ENCODE measurements at places on chromosomes 16 and 17.

DNA sequence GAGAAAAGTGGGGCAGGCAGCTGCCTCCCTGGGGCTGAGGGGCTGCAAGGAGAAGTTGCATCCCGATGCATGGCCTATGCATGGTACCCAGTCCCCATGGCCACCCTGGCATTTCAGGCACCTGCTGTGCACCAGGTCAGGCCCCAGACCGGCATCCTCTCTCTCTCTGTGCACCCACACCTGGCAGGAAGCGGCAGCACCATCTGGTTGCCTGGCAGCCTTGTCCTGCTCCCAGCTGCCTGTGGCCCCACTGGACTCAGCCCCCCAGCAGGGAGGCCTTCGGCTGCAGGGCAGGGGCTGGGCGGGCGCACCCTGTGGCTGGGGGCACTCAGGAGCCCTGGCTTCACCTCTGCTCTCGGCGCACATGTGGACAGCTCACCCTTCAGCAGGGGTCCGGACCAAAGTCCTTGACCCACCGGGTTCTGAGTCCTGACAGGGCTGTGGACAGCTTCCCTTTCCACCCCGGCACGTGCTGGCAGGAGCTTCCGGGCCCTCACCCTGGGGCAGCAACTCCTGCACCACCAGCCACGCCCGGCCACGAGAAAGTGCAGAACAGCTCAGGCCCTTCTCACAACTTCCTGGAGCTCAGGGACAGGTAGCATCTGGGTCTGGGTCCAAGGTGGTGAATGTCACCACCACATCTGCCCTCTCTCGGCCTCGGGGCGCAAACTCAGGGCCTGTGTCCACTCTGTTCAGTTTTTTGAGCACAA lies 36.7 kb downstream of the CTU2 start:
- DNase-seq: no peak

- no peak for DNase-seq
These were observed 79.6 kb downstream of the BRIP1 start for GRCh38 chr17:61783556-61784304.

GRCh38 chr17:7496470-7497183 lies 12.5 kb downstream of the POLR2A start:
- no peak for DNase-seq

- peak; percentile 68 for DNase-seq
These were observed 107.0 kb upstream of the RPL38 start for GRCh38 chr17:74096456-74096855.

- no peak for DNase-seq
These were observed 268.1 kb downstream of the IRF8 start for GRCh38 chr16:86167061-86167460.

DNA sequence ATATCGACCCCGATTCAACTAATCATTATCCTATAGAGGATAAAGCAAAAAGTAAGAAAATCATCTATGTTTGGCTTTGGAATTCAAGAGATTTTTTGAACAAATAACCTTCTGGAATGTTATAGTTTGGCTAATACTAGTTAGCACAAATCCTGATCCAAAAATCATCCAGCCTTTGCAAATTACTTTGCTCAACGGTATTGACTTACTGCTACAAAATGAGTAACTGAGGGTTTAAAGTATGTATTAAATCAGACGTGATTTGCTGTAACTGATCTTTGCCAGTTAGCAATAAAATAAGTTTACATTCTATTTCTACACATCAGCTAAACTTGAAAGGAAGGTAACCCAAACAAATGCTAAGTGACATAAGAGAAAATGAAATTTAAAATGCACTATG lies 6.5 kb downstream of the MED13 start:
- no peak for DNase-seq

GRCh38 chr17:34991606-34992005 lies 11.3 kb downstream of the LIG3 start:
- DNase-seq: no peak

GRCh38 chr17:18019838-18020154 lies 19.2 kb downstream of the ATPAF2 start:
- no peak for DNase-seq

DNA sequence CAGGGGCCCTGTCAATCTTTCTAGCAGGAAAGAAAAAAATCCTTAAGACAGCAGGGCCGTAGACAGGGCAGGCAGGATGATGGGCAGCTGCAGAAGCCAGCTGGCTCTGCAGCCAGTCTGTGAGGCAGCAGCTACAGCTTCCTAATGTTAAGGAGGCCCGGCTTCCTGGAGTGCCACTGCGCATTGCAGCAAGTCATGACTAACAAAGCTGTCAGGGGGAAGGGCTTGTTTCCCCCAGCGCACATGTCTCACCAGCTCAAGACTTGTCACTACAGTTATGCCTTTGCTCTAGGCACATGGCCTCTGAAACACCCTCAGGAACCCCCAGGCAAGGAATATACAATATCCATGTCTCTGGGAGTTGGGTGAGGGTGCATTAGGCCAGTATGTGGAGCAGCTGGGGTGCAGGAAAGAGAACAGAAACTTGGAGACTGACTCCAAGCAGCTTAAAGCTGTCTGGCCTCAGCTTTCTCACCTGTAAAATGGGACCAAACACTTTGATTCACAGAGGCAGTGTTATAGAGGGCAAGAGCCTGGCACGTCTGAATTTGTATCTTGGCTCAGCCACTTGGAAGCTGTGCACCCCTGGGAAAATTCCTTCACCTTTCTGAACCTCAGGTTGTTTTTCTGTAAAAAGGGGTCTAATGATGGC lies 220.0 kb downstream of the HAPSTR1 start:
- peak; percentile 82 for DNase-seq

DNA sequence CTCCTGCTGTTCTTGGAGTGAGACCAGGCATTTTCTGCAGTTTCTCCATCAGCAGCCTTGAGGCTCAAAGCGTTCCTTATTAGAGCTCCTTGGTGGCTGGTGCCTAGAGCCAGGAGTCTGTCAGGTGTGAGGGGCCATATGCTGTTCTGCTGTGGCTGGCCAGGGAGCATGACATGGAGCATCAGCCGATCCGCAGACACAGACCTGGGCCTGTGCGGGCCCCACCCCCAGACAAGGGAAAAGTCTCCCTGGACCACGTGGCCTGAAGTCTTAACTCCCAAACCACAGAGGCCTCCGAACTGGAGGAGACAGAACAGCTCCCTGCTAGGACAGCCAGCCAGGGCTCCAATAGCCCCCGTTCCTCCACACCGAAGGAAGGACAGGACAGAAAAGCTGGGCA lies 162.7 kb upstream of the CIBAR2 start:
- peak; percentile 89 for DNase-seq

DNA sequence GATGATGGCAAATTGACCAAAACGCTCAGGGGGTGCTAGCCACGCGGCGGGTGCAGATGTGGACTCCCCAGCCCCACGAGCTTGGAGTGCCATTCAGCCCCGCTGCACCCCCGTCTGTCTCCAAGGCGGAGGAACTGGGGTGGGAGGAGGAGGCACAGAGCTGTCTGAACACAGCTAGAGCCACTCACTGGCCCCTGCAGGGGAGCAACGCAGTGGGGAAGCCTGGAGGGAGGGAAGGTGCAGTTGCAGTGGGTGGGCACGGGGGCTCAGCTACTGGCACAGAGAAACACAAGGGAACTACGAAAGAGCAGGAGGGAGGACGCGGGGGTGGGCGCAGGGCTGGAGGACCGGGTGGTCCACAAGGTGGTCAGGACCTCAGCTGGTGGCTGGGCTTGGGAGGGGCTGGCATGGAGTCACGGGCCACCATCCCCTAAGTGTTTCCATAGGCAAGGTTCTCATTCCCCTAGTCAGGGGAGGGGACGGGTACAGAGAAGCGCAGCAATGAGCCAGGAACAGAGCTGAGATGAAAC lies 46.3 kb upstream of the CDR2 start:
- no peak for DNase-seq

- no peak for DNase-seq
These were observed 175.3 kb upstream of the MPHOSPH6 start for GRCh38 chr16:82345318-82345717.

DNA sequence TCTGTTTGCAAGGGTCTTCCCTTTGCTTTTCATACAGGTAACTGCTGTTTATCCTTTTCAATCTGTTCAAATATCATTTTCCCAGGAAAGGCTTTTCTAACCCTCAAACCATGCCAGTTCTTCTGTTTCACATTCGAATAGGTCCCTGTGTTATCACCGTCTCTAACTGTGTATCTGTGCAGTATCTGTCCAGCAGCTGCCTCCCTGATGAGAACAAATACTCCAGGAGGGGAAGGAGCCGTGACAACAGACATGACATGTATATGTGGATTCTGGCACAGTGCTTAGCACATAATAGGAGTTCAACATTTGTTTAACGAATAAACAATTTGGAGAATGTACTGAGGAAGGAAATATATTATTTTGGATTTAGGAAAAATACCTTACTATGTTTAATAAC lies 95.7 kb downstream of the STX8 start:
- no peak for DNase-seq

- no peak for DNase-seq
These were observed 33.5 kb downstream of the XYLT1 start for GRCh38 chr16:17437127-17437720.

DNA sequence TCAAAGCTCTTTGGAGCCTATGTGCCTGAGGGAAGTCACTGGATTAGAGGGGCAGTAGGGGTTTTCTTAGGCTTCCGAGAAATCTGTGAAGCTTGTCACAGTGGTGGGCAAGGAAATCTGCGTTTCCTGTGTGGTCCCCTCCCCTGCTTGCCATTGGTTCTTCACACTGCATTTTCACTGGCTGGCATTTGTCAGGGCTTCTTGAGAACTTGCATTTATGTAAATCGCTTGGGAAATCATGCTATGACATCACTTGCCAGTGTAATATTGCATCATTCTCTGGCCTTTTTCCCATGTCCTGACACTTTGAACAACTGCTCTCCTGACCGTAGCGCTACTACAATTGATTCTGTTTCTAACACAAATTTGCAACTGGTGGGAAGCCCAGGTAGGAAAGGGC lies 1.8 kb downstream of the CACNG3 start:
- DNase-seq: no peak

GRCh38 chr17:74196541-74197317 lies 6.7 kb upstream of the RPL38 start:
- no peak for DNase-seq

GRCh38 chr17:82434216-82434565 lies 15.8 kb upstream of the OGFOD3 start:
- DNase-seq: no peak

- DNase-seq: no peak
These were observed 79.8 kb downstream of the HELZ start for GRCh38 chr17:67165201-67165600.

DNA sequence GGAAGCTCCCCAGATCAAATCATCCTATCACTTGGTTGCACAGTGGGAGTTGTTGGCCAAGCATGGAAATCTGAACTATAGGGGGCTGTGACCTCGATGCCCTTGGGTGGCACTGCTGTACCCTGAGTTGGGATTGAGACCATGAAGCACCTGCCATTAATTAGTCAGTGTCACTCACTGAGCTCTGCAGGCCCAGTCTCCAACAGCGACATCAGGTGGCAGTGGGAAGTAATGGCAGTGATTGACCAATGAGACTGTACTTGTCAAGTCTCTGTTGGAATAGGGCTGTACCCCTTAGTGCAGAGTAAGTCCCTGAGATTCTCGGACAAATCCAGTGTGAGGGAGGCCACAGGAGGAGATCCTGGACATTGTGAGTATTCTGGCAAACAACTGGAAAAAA lies 118.0 kb upstream of the RPL38 start:
- DNase-seq: no peak

DNA sequence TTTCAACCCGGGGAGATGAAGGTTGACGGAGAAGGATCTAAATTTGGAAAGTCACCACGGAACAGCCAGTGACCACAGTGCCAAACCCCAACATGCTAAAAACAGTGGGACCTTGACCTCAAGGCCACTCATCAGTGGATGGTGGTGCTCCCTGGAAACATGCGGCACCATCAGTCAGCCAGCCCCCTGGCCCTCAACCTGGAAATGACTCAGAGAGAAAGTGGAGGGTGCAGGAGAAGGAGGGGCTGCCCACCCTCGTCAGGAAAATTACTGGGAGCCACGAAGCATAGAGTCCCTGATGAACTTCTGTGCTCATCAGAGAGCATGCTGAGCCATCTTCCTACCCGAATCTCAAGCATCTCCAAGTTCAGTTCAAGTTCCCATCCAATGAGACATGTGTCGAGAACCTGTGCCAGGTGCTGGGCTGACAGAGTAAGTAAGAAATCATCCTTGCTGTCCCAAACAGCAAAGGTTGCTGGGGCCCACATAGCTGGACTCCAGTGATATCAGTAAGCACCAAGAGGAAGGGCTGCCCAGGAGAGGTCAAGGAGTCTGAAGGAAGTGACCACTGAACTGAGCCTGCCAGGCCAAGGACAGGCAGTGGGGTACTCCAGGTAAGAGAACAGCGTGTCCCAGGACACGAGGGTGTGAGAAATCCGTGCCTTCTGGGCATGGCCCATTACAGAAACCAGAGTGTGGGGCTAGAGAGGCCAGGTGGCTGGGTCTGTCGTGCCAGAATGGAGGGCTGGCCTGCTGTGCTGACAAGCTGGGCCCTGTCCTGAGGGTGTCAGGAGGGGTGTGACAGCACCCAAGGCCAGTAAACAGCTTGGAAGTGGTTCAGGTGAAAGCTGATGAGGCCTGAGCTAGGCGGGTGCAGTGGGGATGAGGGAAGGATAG lies 5.2 kb downstream of the PECAM1 start:
- peak; percentile 62 for DNase-seq

DNA sequence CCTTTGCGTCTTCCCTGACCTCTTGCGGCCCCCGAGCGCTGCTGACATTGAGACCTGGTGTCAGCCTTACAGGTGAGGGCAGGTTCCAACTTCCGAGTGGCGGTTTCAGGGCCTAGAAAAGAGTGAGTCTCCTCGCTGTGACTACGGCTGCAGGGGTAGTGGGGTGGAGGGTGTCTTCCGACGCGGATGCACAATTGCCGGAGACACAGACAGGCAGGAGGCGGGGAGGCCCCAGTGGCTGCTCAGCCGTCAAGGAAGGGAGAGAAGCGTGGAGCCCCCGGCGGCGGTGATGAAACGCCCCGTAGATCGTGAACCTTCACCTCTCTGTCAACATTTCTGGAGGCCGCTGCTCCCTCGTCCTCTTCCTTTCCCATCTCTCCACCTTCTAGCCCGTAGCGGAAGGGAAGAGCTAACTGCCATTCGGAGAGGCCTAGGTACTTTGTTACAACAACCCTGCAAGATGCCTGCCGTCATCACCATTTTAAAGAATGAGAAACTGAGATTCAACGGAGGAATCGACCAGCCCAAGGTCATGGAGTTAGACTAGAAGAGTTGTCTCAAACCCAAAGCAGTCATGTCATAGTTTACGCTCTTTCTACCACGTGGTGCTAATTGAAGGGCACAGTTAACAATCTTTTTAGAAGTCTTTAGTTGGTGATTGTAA lies 485 bp downstream of the DNAJA3 start:
- DNase-seq: no peak
